ENCODE measurements at places on chromosomes 2 and 18.

DNA sequence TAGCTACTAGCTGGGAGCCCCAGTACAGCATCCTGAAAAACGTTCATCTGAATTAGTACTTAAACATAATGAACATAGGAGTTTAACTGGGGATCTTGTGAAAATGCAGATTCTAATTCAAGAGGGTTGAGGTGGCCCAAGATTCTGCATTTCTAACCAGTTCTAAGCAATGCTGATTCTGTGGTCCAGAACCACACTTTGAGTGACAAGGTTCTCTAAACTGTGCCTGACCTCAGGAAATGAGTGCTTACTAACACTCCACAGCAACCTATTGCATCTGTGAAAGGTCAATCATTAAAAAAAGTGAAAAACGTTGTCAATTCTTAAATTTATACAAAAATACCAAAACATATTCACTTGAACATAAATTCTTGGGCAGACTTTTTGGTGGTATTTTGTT lies 157.1 kb upstream of the ZFP36L2 start:
- no peak for DNase-seq

- DNase-seq: no peak
These were observed 18.1 kb downstream of the CALCRL start for GRCh38 chr2:187429989-187430388.

GRCh38 chr2:232325324-232326273 lies 53.0 kb upstream of the ALPP start:
- peak; percentile 45 for DNase-seq

- DNase-seq: no peak
These were observed 160.3 kb downstream of the SEPTIN10 start for GRCh38 chr2:109453371-109453995.

GRCh38 chr2:27323596-27324285 lies 844 bp upstream of the MPV17 start:
- no peak for DNase-seq

- DNase-seq: no peak
These were observed 40.8 kb downstream of the TSN start for GRCh38 chr2:121796239-121796638.

DNA sequence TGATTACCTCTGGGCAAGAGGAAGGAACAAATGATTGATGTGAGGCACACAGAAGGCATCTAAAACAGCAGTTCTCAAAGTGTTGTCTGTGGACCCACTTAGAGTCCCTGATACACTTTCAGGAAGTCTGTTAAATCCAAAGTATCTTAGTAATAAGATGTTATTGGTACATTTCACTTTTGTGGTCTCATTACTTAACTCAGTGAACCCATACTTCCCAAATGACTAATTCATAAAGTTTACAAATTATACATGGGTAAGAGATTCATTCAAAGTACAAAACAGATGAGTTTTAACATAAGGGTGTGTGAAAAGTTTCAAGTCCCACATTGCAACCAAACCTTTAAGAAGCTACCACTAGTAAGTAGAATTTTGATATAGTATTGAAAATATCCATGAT lies 440.5 kb downstream of the NUP35 start:
- no peak for DNase-seq

GRCh38 chr18:66211749-66212148 lies 392.1 kb downstream of the CDH19 start:
- no peak for DNase-seq

GRCh38 chr2:191922736-191923651 lies 76.1 kb upstream of the CAVIN2 start:
- DNase-seq: no peak

GRCh38 chr2:67625178-67625577 lies 228.0 kb downstream of the ETAA1 start:
- no peak for DNase-seq

GRCh38 chr18:63472380-63472779 lies 4.4 kb upstream of the SERPINB5 start:
- DNase-seq: no peak

DNA sequence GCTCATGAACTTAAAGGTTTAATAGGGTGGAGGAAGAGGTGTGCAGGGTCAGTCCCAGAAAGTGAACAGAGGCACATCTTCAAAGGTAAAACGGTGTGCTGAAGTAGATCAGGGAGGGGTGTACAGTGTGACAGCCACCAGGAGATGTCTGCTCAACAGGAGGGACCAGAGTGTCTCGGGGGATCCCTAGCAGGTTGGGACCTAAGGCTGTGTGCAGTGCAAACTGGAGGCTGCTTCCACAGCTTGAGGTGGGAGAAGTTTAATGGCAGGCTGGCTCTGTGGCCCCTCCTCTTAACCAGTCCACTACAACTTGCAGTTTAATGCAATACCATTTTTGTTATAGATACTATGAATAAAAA lies 33.2 kb downstream of the PLA2R1 start:
- DNase-seq: no peak

DNA sequence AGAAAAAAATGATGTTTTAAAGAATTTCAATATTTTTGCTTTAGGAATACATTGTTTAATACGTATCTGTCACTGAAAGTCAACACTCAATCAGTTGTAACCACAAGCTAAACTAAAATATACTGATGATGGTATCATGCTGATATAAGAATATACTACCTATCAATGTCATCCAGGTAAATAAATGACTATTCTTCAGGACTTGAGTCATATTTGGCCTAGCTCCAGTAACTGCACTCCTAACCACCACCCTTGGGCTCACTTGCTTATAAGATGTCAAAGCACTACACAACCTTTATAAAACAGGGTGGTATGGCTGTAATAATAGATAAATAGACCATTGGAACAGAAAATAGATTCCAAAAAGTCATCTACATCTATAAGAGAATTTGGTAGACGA lies 48.8 kb downstream of the RND3 start:
- no peak for DNase-seq

DNA sequence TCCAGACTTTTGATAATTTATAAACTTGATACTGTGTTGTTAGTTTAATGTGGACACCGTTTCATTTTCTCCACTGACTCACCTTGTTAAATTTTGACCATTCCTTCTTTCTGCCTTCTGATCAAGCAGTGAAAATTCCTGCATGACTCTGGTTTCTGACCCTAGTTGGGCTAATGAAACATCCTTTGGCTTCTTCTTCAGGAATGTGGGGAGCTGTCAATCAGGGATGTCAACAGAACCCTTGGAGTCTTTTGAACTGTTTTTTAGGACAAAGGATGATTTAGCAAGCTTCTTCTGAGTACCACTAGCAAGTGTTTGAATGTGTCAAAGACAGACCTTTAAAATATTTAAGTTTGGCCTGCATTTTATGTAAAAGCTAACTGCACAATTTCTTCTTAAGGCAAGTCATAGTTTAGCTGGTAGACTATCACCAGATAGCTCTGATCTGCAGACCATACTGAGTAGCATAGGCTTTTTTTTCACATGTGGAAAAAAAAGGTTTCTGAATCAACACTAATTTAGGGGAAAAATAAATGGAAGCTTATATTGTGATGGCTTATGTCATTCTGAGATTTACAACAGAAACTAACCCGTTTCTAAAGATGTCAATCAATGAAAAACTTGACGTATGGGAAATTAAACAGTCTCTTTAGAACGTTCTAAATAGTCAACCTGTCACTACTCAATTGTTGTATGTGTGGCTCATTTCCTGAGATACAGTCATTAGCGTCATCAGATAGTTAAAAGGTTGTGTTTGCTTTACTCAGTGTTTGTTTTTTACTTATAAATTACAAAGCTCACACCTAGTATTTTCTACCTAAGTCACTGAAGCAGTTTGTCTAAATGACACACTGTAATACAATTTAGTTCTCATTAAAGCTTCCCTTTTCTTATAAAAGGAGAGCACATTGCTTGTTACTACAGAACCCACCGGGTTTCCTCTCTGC lies 311.4 kb downstream of the PTPRM start:
- no peak for DNase-seq

GRCh38 chr2:234447963-234448362 lies 48.9 kb downstream of the ARL4C start:
- DNase-seq: no peak

GRCh38 chr18:11747731-11748130 lies 58.7 kb downstream of the GNAL start:
- DNase-seq: no peak

DNA sequence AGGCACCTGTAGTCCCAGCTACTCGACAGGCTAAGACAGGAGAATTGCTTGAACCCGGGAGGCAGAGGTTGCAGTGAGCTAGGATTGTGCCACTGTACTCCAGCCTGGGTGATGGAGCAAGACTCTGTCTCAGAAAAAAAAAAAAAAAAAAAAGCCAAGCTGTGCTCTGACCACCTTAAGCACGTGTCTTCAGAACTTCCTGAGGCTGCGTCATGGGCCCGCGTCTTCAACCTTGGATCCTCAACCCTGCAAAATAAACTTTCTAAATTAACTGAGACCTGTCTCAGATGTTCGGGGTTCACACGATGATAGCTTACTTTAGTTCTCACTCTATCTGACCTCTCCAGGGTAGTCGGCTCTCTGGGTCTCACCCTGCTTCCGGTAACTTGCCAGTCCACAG lies 65.8 kb upstream of the CABLES1 start:
- DNase-seq: no peak

- DNase-seq: no peak
These were observed 102.8 kb downstream of the PXDN start for GRCh38 chr2:1641523-1641922.

- no peak for DNase-seq
These were observed 170.0 kb upstream of the GALNT5 start for GRCh38 chr2:157087373-157088002.

- DNase-seq: no peak
These were observed 28.8 kb downstream of the CNGA3 start for GRCh38 chr2:98374958-98375570.

GRCh38 chr2:71944183-71944550 lies 203.5 kb downstream of the CYP26B1 start:
- DNase-seq: no peak

- DNase-seq: no peak
These were observed 178.9 kb upstream of the FANCL start for GRCh38 chr2:58419983-58420382.

DNA sequence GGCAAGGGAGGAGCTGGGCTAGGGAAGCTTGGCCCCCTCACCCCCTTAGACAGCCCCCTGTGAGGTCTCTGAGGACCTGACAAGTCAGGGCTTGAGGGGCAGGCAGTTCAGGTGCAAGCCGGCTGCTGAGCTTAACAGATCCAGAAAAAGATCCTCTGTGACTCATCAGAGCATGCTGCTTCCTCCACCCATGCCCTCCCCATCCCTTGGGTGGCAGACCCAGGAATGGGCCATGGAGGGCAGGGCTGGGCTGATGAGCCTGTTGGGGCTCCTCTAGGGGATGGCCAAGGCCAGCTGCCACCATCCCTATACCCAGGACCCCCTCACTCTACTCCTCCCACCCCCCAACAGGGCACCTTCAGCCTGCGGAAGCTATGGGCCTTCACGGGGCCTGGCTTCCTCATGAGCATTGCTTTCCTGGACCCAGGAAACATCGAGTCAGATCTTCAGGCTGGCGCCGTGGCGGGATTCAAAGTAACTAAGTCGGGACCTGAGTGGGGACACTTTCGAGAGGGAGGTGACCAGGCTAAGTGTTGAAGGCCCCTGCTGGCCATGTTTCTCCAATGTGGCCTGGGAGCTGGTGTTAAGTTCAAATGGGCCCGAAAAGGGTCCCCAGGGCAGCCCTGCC lies 1.9 kb downstream of the SLC11A1 start:
- no peak for DNase-seq

GRCh38 chr2:158701101-158701500 lies 94.0 kb upstream of the DAPL1 start:
- no peak for DNase-seq

GRCh38 chr2:161120775-161121174 lies 39.5 kb upstream of the TANK start:
- DNase-seq: no peak

- no peak for DNase-seq
These were observed 161.9 kb upstream of the RASGRP3 start for GRCh38 chr2:33314541-33314940.

- peak; percentile 73 for DNase-seq
These were observed 31.2 kb upstream of the SLC66A3 start for GRCh38 chr2:11123856-11124759.

DNA sequence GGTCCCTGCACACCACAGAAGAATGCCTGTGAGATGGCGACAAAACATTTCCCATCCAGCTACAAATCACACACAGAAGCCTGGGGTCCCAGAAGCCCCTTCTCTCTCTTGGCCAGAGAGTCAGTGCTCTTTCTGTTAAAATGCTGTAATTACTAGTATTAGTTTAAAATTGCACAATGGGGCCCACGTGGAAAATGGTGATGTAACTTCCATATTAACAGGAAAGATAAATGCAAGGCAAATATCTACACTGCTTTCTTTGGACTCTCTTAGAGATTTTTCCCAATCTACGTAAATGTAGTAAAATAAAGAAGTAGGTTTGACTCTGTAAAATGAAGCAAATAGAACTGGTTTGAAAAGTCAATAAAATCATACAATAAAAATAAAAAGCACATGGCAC lies 113.9 kb upstream of the TFCP2L1 start:
- no peak for DNase-seq

DNA sequence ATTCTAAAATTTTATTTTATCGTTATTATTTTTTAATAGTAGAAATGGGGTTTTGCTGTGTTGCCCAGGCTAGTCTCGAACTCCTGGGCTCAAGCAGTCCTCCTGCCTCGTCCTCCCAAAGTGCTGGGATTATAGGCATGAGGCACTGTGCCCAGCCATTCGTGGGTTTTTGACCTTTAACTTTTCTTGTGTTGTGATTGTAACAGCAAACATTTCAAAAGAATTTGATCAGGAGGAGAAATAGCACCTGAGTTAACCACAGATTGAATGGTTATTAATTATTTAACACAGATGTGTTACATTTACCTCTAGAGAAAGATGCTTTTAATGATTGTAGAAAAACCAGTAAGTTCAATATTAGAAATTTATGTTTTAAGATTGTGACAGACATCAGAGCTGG lies 132.0 kb downstream of the HAUS1 start:
- no peak for DNase-seq

DNA sequence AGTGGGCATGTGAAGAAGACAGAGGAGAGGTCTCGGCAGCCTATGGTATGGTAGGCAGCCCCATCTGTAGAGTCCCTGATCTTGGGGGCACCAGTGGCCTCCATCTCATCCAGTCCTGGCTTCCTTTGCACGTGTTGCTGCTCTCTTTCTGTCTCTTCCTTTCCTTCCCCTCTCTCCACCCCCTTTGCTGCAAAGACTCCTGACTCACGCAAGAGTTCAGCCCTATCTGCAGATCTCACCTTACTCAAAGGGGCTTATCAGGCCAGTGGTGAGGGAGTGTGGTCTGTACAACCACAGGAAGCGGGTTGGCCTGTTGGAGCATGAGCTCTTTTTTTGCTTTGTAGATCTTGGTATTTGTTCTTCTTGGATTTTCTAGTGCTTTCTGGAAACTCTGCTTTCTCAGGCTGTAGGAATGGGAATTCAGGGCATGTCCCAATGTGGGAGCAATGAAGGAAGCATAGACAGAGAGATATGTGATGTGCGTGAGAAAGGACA lies 14.6 kb upstream of the NT5DC4 start:
- DNase-seq: peak; percentile 64

- DNase-seq: no peak
These were observed 232.7 kb upstream of the UBE2E3 start for GRCh38 chr2:180747728-180748127.

Measured in activated T-cell treated with anti-CD3 and anti-CD28 coated beads for 48 hours (primary cell).